ENCODE measurements at places on chromosomes 11 and 22.
A peak's percentile ranks its signal among the peaks of the same experiment; 100 is the strongest.

DNA sequence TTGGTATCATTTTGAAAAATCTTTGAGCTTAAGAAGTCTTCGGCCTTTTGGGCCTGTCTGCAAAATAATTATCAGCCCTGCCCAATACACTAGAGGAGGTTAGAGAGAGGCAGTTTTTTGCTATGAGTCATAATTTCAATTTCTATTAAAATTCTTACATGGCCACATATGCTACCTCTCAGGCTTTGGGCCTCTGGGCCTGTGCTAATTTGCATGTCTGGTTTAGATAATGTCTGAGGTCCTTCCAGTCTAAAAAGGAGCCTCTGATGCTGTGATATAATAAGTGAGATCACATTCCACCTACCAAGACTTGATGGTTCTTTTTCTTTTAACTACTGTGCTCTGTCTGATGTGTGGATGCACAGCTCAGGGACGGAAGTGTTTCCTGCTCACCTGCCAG is 70.8 kb downstream of the KCNJ1 start:
- DNase-seq: no peak

DNA sequence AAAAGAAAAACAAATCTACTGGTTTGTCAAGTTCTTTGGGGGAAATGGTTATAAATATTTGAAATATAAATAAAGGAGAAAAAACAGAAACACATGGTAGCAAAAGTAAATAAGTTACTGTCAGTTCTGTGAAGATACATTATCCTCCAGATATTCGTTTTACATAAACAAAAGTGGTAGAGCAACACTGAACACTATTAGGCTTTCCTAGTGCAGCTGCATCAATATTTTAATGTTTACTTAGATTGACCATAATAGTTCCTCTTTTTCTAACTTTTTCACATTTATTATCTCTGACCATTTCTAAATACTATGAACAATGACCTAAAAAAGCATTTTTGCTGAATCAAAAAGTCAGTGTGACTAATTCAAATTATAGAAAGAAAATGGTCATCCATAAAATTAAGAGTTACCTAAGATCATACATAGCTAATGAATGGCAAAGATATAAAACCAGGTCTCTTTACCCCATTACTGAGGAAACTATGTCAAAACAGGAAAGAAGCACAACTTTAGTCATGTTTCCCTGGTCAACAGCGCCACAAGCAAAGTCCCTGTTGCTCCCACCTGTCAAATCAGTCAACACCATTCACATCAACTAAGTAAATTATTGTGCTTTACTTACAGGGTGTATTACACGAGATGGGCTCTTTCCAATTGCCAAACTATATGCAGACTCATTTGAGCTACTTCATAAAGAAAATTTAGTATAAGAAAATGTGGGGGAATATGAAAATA is 38.5 kb downstream of the SBF2 start:
- no peak for DNase-seq

DNA sequence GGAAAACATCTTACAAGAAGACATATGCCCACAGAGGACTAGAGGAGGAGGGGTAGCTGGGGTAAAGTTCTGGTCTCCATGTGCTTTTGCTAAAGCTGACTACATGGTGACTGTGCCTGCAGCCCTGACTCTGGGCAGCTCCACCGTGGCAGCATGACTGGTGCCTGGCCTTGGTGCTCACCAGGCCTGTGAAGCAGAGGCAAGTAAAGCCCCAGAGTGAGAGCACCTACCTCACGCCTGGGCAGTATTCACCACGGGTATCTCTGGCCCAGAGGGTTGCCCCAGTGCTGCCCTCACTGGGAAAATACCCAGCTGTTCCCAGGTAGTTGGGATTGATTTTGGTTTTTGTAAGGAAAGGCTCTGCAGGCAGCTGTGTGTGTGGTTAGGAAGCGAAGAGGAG is 78.3 kb downstream of the CTTN start:
- no peak for DNase-seq

DNA sequence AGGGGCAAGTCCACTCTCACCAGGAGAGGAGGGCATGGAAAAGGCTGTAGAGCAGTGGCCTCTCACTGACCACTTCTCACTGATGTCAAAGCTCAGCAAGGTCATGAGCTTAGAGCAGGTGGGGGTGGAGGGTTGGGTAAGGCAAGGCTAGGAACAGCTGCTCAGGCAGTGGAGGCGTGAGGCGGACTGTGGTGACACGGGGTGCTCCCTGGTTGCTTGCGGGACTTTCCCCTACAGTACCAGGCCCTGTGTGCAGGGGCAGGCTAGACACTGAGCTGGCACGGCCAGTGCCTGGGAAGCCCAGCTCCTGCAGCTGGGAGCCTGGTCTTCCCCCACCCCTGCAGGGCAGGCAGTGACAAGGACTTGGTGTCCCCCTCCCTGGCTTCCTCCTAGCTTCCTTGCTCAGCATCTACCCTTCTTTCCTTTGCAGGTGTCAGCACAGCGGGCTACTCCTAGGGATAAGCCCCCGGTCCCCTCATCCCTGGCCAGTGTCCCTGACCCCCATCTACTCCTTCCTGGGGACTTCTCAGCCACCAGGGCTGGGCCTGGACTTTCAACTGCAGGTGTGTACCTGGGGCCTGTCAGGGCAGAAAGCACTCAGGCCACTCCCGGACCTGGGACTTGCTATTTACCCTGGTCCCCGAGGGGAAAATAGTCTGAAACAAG is 45.6 kb downstream of the PISD start:
- DNase-seq: no peak

GRCh38 chr11:66006134-66006890 is 4.0 kb downstream of the BANF1 start:
- DNase-seq: no peak

DNA sequence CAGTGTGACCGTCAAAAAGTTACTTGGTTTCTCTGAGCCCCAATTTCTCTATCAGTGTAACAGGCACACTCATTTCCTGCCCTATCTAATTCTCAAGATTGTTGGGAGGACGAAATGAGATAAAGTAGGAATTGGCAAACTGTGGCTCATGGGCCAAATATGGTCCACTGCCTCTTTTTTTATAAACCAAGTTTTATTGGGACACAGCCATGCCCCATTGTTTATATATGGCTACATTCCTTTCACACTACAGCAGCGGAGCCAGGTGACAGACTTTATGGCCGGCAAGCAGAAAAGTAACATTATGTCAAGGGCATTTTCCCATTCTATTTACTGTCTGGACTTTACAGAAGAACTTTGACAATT is 116.7 kb upstream of the TIMP3 start:
- no peak for DNase-seq

GRCh38 chr11:81869351-81870065 is 864.2 kb downstream of the FAM181B start:
- no peak for DNase-seq

DNA sequence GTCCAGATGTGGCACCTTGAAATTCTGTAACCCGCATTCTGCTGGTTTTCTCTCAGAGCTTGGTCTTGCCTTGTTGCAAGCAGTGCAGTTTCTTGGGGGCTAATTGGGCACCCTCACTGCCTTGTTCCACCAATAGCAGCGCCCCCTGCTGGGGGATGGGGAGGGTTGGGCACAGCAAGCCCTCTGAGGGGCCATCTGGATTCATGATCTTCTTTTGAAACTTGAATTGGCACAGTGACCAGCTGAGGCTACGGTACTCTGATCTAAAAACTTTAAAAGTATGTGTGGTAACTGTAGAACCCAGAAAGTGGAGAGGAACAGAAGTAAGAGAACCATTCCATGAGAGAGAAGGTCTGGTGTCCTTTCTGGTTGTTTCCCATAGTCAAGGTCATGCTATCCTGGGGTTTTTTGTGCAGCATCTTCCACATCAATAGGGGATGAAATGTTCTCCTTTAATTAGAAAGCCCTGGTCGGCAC is 64.2 kb downstream of the MED15 start:
- no peak for DNase-seq

GRCh38 chr22:32904044-32904443 is 102.5 kb downstream of the TIMP3 start:
- DNase-seq: peak; percentile 71

DNA sequence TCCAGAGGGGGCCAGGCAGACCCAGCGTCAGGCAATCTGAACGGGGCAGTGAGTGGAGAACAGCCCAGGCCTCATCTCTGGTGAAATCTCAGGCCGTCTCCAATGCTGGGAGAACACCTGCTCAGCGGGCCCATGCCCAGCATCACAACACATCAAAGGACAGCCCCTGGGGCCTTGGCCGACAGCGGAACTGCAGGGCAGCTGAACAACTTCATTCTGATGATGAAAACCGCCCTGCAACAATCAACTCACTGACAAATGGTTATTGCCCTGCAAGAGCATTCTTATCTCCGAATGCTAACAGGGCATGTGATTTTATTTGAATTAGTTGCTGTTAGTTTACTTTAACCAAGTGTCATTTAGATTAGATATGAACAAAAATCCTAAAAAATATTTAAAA is 14.6 kb downstream of the CELSR1 start:
- DNase-seq: no peak

DNA sequence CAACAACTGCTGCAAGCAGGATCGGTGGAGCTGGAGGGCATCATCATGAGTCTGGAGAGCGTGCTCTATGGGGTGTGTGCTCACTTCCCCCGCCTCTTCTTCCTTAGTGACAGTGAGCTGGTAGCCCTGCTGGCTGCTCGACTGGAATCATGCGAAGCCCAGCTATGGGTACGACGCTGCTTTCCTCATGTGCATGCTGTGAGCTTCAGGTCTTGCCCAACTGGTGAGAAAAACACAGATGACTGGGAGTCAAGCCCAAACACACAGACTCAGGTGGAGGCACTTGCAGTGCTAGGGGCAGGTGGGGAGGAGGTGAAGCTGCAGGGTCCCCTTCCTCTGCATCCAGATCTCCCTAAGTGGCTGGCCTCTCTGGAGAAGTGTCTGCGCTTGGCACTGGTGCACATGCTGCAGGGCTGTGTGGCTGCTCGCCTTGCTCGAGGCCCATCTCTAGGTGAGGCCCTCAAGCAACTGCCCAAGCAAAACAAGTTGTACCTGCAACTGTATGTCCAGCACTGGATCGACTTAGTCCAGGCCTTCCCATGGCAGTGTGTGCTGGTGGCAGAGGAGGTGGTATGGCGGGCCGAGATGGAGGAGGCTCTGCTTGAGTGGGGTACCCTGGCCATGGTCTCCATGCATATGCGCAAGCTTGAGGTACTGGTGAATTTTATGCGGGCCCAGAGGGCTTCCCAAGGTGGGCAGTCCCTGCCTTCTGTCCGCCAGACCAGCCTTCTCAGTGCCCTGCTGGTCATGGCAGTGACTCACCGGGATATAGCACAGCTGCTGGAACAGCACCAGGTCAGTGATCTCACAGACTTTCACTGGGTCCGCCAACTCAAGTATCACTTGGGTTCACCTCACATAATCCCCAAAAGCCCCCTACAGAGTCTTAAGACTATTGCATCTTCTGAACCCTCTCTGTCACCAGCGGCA is 48.1 kb downstream of the DNHD1 start:
- no peak for DNase-seq

DNA sequence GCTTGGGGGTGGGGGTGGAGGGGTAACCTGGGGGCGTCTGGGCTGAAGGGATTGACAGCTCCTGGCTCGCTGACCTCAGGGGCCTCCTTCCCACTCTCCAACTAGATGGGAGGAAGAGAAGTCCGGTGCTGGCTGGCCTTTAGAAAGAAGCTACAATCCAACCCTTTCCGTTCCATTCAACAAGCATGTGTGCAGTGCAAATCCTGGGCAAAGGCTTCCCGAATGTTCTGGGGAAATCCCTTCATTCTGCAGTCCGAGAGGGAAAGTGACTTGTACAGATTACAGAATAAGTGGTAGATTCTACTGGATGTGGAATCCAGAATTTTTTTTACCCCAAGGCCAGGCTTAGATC is 149.9 kb downstream of the FEZ1 start:
- DNase-seq: no peak

DNA sequence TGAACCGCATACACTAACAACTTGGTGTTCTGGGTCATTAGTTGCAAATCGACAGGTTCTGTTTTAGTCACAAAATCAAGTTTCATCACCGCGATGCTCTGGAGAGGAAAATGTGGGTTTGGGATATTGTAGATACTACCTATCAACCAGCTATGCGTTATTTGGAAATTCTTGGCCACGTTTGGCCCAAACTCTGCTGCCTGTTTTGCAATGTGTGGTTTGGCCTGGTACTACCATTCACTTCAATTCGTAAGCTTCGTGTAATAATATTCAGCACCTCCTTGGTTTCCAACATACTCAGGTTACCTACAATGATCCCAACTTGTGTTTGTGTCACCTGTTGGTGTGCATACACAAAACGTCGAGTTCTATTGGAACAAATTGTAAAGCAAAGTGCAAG is 16.2 kb upstream of the ACER3 start:
- no peak for DNase-seq

DNA sequence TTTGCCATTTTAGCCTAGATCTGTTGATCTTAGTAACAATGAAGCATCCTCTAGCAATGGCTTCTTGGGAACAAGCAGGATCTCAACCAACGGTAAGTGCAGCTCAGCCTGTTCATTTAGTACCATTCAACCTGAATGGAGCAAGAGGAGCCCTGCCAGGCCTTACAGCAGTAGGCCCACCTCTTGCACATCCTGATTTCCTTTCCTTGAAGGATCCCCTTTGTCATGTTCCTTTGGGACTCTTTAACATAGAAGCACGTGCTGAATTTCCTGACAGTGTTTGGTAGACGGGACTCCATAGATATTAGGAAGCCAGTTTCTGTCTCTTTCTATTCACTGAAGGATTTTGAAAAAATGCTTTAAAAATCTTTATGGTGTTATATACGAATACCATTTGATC is 1.5 kb downstream of the PIWIL4 start:
- no peak for DNase-seq

DNA sequence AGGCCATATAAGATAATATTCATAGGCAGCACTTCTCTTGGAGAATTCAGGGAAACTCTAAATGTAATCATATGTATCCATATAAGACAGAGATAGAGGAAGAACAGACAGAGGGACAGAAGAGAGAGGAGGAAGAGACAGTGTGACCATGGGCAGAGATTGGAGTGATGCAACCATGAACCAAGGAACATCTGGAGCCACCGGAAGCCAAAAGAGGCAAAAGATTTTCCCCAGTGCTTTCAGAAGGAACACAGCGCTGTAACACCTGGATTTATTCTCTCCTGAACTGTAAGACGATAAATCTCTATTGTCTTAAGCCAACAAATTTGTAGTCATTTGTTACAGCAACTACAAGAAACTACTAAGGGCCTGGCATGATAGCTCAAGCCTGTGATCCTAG is 57.7 kb downstream of the GAB2 start:
- DNase-seq: no peak

- no peak for DNase-seq
Observed at GRCh38 chr22:17878941-17879340, 104.7 kb upstream of the BID start.

- DNase-seq: no peak
Observed at GRCh38 chr11:7894251-7894650, 36.8 kb downstream of the OR10A6 start.

DNA sequence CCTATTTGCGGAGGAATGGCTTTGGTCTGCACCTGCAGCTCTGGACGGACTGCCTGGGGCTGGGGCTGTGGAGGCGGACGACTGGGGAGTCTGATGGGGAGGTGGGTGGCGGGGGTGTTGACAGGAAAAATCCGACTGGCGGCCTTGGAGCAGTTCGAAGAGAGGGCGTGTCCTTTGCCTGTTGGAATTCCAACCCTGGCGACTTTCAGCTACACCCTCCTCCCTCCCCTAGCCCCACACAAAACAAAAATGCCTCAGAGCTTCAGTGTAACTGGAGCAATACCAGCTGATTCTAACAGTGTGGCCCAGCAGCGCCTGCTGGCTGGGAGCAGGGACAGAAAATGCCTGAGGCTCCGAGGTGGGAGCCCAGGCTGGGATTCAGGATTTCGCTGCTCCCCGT is 85.4 kb downstream of the ATXN10 start:
- DNase-seq: peak; percentile 71

- no peak for DNase-seq
Observed at GRCh38 chr11:64400102-64400501, 41.1 kb downstream of the RPS6KA4 start.

GRCh38 chr11:125946712-125947418 is 1.0 kb downstream of the VSIG10L2 start:
- DNase-seq: peak; percentile 59

Data from sigmoid colon (tissue), 7 donors.